Occipital lobe (tissue), 3 donors: ENCODE measurements at places on chromosomes 3 and 15.

DNA sequence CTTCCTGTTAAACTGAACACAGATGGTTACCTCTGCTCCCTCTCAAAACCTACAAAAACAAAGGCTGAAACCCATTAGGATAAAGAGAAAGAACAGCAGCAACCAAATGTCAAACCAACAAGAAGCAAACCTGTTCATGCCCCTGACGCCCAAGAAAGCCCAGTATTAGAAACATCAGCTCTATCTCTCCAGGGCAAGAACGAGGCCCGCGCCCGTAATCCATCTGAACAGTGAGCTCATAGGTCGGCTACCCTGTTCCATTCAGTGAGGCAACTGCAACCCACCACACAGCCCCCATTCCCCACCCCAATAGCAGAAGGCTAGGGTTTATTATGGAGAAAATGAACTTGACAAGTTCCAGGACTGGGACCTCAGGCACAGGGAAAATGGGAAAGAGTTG lies 10.0 kb downstream of the LSG1 start:
- no peak for DNase-seq

GRCh38 chr3:32500880-32501782 lies 1.5 kb downstream of the CMTM6 start:
- DNase-seq = peak; percentile 2

DNA sequence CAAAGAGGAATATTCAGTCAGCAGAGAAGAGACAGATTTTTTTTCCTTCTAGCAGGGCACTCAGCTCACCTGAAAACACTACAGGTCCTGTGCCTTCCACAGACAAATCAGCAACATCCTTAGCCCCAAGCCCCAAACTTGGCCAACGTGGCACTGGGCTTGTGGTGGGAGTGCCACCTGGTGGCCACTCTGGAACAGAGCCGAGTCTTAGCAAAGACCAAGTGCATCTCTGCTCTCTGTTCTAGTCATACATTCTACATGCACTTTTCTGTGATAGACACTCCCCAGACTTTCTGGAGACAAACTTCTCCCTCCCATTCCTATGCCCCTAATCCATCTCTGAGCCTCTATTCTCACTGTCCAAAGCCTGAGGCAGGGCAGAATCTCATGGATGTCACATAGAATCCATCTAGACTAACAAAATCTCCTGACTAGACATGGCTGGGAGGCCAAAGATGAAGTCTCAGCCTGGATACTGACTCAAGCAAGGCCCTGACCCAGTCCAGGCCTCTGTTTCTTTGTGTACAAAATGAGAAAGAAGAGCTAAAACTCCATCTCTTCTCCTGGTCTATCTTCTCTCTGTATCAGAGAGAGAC lies 5.1 kb upstream of the SEMA7A start:
- peak; percentile 63 for DNase-seq

DNA sequence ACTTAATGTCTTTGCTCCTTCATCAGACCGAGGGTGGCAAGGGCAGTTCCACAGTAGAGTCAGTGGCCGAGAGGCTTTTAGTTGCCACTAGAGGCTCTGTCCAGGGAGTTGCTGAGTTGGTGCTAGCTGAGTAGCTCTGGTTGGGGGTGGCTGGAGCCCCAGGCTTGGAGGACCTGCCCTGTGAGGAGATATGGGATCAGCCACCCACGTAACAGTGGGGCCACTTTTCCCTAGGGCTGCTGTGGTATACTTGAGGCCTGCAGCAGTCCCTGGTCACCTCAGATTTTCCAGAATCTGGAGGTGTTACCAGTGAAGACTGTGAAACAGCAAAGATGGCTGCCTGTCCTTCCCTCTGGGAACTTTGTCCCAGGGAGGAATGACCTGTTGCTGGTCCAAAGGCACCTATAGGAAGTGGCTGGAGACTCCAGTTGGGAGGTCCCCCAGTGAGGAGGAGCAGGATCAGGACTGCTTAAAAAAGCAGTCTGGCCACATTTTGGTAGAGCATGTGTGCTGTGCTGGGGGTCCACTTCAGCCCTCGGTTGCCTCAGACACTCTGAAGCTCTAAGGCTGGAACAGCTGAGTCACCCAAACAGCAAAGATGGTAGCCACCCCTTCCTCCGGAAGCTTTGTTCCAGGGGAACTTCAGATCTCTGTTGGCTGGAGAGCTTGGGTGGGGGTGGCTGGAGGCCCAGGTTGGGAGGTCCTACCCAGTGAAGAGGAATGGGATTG lies 72.9 kb downstream of the AKAP13 start:
- DNase-seq = no peak

DNA sequence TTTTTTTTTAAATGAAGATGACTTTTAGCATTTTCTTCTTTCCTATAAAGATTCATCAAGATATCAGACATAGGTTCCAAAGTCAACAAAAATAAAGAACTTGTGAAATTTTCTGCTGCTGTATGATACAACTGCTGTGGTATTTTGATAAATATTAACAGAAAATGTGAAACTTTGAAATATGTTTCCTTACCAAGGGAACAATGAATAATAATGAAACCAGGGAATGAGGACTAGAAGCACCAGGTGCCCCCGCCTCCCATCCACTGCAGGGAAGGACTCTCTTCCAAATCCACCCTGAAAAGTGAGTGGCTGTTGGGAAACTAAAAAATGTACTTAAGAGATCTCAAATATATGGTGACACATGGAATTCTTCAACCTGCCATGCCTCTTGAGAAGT lies 198.4 kb downstream of the FHIT start:
- DNase-seq = no peak

DNA sequence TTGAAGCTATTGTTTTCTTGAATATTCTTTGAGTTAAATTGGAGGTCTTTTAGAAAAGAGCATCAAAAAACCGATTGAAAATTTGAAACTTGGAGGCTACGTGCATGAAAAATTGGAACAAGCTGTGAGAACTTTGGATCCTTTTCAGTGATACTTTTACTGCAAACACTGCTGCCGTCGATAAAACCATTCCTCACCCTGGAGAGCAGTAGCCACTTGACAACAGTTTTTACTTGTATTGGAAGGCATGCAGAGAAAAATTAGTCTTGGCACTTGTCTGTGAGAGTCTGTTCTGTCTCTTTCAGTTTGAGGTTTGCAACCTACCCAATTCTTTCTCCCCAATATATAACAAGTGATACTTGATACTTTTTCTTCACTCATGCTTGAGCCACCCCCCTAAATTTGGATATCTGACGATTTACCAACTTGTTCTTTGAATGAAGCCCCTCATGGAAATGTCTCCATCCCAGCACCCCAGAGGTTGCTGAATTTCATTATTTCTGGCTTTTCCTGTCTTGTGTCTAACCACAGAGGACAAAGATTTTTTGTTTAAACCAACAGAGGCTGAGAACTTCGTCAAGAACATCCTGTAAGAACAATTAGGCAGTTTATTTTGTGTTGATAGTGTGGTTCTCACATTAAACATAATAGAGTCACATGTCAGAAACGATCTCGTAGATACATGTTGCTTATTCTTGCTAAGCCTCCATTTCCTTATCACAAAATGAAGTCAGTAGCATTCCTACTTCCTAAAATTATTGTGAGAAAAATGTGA lies 307.3 kb upstream of the PLSCR5 start:
- DNase-seq = no peak

GRCh38 chr3:24628523-24629258 lies 134.0 kb upstream of the THRB start:
- DNase-seq = no peak

DNA sequence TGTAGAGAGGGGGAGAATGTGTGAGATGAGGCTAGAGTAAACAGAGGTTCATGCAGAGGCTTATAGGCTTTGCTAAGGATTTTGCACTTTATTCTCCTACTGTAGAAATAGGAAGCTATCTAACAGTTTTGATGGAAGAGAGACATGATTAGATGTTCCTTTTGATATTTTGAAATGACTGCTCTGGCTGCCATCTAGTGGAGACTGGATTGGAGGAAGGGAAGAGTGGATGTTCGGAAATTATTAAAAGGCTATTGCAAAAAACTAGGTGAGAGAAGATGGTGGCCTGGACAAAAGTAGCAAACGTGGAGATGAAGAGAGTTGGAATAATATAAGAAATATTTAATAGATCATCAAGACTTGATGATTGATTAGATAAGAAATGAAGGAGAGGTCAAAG lies 42.2 kb downstream of the SYN2 start:
- DNase-seq = no peak

GRCh38 chr15:52733088-52733487 lies 53.9 kb upstream of the ATOSA start:
- no peak for DNase-seq

- no peak for DNase-seq
Measured at GRCh38 chr15:60390871-60391501, 6.8 kb downstream of the ANXA2 start.

- DNase-seq = no peak
Measured at GRCh38 chr15:73826711-73827251, 46.6 kb upstream of the TBC1D21 start.

DNA sequence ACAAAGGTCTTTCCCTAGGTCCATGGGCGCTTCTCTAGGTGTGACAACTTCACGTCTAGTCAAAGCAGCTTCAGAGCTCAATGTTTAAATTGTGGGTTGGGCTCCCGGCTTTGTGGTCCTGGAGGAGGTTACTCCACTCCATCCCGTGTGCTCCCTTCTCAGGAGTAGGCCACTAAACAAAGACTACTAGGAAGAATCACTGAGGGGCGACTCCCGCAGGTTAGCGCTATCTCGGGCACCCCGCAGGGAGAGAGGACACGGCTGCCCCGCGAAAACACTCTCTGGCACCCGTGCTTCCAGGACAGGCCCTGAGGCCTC lies 500 bp downstream of the PARP6 start:
- DNase-seq = no peak

DNA sequence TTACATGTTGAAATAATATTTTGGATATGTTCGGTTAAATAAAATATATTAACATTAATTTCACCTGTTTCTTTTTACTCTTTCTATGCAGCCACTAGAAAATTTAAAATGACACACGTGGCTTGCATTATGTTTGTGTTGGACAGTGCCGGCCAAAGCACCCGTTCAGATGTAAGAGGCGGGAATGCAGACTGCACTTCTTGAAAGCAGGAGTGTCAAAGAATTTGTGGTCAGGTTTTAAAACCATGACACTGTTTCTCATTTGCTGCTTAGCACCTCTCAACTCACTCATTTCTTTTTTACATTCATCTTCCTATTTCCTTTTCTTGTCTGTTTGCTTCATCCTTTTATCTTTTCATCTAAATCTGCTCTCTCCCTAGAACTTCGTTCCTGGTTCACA lies 35.3 kb upstream of the MINAR1 start:
- DNase-seq = no peak

- DNase-seq = no peak
Measured at GRCh38 chr3:12896063-12896985, 55.0 kb upstream of the RPL32 start.

DNA sequence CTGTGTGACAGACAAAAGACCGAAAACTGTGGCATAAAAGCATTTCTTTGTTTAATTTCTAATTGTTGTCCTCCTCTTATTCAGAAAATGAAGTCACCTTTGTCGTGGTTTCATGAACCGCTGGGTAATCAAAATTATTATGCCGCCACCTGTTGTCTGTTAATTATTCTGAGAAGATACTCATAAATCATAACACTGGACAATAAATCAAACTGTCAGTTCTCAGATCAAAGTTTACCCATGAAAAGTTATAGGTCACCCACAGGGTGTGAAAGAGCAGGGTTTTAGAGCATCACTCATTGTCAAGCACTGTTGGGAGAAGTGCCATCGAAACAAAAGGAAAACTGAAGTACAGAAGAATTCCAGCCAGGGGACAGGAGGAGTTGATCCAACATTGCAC lies 474.3 kb downstream of the NR2F2 start:
- no peak for DNase-seq

DNA sequence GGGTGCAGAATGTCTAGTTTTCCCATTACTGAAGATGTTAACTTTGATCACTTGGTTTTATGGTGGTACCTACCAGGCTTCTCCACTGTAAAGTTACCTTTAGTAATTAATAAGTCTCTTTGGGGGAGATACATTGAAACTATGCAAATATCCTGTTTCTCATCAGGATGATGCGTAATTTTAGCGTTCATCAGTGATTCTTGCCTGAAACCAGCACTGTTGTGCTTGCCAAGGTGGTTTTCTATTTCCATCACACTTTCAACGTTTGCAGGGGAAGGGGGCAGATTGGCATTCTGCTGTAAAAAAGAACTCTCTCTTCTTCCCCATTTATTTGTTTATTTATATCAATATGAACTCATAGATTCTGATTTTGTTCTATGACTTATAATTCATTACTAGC lies 61.0 kb downstream of the SSR3 start:
- no peak for DNase-seq

GRCh38 chr15:42348083-42348482 lies 11.2 kb upstream of the CAPN3 start:
- DNase-seq = no peak

- no peak for DNase-seq
Measured at GRCh38 chr3:66567077-66567476, 66.3 kb upstream of the LRIG1 start.

DNA sequence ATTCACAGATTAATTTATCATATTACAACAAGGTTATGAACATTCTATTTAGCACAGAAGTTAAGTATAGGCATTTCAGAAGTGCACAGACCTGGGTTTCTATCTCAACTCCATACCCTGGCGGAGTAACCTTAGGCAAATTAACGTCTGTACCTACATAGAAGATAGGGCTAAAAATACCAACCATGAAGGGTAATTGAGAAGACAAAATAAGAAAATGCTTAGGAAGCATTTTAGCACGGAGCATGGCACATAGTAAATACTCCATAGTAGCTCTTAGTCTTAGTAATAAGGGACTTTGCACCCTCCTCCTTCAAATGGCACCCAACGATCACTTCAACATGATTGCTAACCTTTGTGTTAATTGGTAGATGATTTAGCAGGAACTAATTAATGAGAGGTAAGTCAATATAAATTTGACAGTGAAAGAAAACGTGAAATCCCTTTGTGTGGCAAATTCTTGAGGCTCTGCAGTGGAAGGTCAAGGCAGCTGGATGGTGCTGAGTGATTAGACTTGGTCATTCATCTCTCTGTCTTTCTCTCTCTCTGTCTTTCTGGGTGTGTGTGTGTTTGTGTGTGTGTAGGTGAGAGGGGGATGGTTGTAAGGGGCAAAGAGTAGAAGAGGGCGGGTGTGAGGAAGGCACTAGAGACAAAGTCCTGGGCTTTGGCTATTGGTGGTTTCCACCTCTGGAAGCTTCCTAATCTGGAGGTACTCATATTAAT lies 131.1 kb upstream of the PHLDB2 start:
- no peak for DNase-seq

DNA sequence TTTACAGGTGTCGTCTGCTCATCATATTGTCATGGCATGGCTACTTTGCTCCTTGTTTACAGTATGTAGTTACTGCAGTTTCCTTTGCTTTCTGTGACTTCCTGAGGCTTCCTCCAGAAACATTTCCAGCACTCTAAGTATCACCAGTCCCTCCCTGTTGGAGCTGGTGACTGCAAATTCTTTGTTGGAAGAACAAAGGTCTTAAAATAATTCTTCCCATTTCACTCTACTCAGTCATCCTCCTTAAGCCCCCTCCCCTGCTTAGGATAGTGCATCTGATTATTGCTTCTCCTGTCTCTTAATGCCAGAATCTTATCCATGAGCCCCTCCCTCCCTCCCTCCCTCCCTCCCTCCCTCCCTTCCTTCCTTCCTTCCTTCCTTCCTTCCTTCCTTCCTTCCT lies 72.0 kb downstream of the C3orf38 start:
- DNase-seq = no peak

GRCh38 chr15:70669006-70669602 lies 94.3 kb downstream of the UACA start:
- DNase-seq = no peak
